ENCODE measurements at places on chromosomes 4 and X.

DNA sequence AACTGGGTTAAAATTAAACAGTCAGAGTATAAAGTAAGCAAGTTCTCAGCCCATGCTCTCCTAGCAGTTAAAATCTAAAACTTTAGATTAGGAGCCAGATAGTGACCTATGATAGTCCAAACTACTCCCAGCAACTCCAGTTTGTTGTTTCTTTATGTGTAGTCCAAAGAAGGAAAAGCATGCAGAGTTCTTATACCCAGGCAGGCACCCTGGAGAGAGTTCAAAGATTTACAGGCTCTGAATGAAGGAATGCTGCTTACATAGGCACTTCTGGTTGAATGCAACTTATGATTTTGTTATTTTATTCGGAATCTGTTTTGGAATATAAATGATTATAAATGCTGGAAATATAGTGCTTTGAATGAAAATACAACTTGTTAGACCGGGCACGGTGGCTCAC lies 67.2 kb downstream of the GPAT3 start:
- DNase-seq = no peak

DNA sequence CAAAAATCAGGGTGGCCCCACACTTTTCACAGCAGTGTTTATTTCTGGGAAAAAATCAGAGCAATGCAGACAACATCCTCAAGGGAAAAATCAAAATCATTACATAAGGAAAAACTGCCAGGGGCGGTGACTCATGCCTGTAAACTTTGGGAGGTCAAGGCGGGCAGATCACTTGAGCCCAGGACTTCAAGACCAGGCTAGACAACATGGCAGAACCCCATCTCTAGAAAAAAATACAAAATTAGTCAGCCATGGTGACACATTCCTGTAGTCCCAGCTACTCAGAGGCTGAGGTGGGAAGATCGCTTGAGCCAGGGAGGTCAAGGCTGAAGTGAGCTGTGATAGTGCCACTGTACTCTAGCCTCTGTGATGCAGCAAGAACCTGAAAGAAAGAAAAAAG lies 102.8 kb downstream of the NAF1 start:
- no peak for DNase-seq

DNA sequence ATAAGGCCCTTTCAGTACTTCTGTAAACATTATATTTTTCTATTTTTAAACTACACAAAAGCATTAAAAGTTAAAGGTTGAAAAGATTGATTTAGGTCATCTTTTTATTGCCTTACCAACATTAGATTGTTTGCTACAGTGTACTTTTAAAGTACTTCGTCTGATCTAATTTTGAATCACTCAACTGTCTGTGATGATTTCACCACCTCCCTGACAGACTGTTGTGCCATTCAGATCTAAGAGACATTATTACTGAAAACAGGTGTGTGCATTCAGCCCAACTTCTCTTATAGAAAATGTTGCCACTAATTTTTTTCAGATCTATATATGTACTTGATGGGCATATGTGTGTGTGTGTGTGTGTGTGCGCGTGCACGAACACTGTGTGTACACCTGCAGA lies 39.3 kb downstream of the GASK1B start:
- DNase-seq = no peak

DNA sequence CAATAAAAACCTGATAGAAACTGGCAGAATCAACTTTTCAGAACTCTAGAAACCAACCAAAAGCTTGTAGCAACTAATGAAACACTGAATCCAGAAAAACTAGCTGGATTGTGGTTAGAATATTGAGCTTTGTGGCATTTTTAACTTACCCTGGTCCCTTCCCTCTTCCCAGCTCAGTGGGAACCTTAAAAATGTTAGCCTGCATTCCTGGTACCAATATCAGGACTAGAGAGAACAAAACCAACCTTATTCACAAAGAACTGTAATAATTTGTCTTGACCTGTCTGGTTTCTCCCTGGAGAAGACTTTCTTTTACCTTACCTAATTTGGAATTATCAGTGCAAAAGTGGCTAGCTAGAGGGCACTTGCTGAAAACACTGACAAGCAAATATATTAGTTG lies 21.2 kb downstream of the SH3D19 start:
- DNase-seq = no peak

DNA sequence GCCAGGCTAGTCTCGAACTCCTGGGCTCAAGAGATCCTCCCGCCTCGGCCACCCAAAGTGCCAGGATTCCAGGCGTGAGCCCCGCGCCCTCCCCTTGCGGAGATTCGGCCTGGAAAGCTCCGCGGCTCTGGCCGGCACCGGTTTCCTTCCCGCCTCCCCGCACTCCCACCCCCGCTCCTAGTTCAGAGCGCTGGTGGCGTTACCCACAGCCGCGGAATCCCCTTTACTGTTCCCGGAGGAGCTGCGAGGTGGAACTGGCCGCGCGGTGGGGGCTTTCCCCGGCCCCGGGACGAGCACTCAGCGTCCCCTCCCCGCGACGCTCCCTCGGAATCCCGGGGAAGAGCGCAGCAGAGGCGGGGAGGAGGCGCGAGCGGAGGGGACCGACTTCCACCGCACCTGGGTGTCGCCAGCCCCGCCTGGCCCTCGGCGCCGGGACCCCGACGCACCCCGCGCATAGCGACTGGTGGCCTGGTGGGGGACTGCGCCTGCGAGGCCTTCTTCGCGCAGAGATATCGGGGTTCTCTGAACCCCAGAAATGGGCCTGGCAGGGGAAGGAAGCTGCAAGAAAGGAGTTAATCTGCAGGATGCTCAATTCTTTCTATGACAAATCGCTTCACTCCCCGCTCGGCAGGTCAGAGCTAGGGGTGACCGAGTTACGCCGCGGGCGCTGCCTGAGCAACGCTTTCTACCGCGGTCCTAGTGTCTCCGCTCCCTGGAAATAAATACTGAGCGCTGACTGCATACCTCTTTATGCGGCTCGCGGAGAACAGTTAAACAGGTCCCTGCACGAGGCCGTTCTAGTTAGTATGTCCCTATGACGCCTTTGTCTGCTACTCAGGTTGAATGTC lies 14.6 kb upstream of the SLC25A4 start:
- DNase-seq = peak; percentile 7

GRCh38 chrX:84248226-84248625 lies 60.2 kb upstream of the RPS6KA6 start:
- DNase-seq = no peak

DNA sequence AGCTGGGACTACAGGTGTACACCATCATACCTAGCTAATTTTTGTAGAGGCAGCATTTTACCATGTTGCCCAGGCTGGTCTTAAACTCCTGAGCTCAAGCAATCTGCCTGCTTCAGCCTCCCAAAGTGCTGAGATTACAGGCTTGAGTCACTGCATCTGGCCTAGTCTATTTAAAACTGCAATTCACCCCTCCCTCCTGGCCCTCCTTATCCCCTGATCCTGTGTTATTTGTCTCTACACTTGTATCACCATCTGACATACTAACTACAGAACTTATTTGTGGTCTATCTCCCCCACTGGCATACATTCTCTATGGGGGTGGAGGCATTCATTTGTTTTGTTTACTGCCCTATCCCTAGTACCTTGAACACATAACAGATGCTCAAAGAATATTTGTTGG lies 23.7 kb downstream of the CC2D2A start:
- DNase-seq = no peak

DNA sequence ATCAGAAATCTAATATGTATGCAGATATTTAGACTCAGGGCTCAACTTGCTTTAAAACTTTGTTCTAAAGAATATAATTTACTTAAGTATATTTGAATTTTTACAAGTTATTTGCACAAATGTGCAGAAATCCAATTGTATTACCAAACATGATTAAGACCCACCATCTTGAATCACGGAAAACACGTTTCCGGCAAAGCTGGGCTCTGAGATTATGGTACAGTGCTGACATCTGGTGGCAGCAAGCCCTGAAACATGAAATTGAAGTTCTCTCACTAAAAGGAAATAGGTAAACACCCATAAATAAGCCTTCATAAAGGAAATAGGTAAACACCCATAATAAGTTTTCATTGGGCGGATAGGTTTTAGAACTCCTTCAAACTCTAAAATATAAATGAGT lies 98.3 kb upstream of the MAOA start:
- peak; percentile 44 for DNase-seq

- no peak for DNase-seq
Observed at GRCh38 chr4:182913036-182913435, 4.2 kb downstream of the DCTD start.

GRCh38 chr4:82776925-82777542 lies 21.6 kb downstream of the SCD5 start:
- DNase-seq = no peak

DNA sequence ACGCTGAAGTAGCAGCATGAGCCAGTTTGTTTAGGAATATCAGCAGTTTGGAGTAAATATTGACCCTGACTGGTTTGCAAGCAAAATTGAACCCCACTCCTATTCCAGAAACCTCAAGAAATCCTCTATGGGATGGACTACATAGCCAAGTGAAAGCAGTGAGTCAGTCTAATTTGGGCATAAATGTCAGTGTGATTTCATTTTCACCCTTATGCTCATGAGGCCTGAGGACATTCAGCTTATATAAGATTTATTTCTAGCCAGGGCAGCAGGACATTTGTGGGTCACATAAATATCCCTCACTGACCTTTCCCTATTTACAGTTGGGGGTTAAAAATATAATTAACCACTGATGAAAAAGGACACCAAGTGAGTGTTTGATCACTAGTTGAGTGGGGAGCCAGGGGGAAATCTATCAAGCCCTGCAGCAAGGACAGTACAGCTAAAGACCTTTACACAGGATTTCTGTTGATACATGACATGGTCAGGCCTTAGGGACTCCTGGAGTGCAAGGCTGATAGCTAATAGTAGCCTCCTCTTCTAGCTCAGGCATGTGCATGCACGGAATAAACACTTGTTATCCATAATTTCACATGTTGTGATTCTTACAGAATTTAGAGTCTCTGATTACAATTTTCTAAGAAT lies 996.9 kb upstream of the GRIA3 start:
- no peak for DNase-seq

- no peak for DNase-seq
Observed at GRCh38 chrX:3664921-3665320, 48.5 kb downstream of the PRKX start.

- DNase-seq = no peak
Observed at GRCh38 chr4:56786955-56787354, 34.5 kb downstream of the SPINK2 start.

GRCh38 chrX:64205441-64205734 lies at the start of gene AMER1:
Gene AMER1 (minus strand): TSS chrX:64205708. CDS start chrX:64193286, 12,422 bp downstream.
- DNase-seq = no peak

GRCh38 chr4:137660211-137660610 lies 127.9 kb upstream of the PCDH18 start:
- no peak for DNase-seq

DNA sequence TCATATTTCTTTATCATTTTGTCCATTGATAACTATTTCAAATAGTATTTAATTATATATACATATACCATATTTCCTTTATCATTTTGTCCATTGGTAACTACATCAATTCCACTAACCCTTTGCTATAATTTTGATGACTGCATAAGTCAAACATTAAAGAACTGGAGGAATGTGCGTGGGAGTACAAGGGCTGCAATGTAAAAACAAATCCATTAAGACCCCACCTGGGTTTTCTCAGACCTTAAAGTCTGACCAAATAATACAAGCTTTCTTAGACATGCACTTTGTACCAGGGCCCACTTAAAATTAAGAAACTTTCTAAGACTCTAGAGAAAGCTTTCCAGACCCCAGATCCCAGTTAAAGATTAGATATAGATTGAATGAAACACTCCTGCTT lies 1622.4 kb upstream of the PCDH10 start:
- DNase-seq = no peak

- DNase-seq = no peak
Observed at GRCh38 chr4:10743357-10743756, 58.8 kb upstream of the CLNK start.

- no peak for DNase-seq
Observed at GRCh38 chr4:41290479-41290878, 33.8 kb downstream of the UCHL1 start.

GRCh38 chr4:145019346-145019745 lies 78.7 kb downstream of the ANAPC10 start:
- no peak for DNase-seq

DNA sequence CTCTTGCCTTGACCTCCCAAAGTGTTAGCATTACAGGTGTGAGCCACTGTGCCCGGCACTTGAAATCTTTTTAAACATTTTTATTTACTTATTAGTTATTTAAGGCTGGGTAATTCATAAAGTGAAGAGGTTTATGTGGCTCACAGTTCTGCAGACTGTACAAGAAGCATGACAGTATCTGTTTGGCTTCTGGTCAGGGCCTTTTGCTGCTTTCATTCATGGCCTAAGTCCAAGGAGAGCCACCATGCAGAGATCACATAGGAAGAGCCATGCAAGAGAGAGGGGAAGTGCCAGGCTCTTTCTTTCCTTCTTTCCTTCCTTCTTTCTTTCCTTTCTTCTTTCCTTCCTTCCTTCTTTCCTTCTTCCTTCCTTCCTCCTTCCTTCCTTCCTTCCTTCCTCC lies 10.2 kb upstream of the GPKOW start:
- DNase-seq = no peak

- no peak for DNase-seq
Observed at GRCh38 chrX:12206413-12206812, 68.1 kb downstream of the FRMPD4 start.

DNA sequence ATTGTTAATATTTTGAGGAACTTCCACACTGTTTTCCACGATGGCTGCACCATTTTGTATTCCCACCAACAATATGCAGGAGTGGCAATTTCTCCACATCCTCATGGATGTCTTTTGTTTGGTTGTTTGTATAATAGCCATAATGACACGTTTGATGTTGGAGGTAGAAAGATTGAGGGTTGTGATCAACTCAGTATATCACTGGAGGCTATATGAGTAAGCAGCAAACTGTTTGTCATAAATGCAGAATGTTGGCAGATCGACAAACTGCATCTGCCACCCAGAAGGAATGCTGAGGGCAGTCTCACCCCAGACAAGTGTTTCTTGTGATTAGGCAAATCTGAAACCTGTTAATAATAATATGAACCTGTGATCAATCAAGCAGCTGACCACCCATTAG lies 243.9 kb upstream of the WDFY3 start:
- DNase-seq = no peak

DNA sequence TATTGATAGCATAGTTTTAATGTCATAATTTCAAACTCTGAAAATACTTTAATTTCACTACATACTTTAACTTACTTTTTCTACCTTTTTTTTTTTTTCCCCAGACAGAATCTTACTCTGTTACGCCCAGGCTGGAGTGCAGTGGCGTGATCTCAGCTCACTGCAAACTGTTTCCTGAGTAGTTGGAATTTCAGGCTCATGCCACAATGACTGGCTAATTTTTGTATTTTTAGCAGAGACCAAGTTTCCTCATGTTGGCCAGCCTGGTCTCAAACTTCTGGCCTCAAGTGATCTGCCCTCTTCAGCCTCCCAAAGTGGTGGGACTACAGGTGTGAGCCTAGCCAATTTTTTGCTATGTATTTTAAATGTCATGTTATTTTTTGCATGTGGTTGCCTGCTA lies 741.6 kb downstream of the TRAM1L1 start:
- DNase-seq = no peak

DNA sequence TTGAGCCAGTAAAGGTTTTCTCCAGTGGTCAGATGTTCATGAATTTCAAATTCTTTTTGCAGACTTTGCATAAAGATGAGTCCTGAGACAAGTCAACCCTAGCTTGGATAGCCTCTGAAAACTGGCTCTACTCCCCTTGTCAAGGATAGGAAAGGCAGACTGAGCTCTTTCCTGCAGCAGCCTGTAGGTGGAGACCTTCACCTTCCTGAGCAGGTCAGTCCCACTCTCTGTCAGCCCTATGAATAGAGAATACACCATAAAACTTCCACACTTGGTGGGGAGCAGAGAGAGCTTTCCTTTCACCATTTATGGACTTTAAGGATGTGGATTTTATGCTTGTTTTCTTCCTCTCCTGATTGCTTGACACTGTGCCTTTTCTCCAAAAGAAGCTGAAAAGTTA lies 41.9 kb downstream of the PCDH19 start:
- DNase-seq = no peak

All from CD4-positive, alpha-beta T cell treated with Interferon gamma for 1 hour (primary cell).